ENCODE measurements at places on chromosomes 3 and 15.
A peak's percentile ranks its signal among the peaks of the same experiment; 100 is the strongest.

DNA sequence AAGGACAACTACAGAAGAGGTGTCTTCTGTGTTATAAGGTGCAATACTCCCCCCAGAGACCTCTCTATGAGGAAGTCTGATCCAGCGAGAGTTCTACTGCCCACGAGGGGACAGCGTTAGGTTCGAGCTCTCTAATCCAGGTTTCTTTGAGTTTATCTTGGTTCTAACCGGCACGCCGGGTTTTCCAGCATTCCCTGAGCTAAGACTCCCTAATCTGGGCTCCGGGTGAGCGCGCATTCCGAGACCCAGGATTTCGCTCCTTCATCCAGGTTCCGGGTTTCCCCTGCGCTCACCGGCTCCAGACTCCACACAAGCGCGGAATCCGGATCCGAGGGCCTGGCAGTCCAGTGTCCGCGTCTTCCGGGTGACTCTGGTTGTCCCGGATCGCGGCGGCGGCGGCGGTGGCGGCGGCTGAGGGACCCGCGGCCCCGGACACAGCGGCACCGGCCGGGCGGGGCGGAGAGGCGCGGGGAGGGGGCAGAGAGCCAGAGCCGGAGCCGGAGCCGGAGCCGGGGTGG, at the start of gene ZNF609:
ZNF609 (plus strand) TSS at position 373 of the 518 bp plus-strand sequence. CDS start 38,842 bp downstream, outside the sequence.
- DNase-seq, result peak; percentile 96

GRCh38 chr3:161354554-161354953, 16.8 kb downstream of the SPTSSB start:
- no peak for DNase-seq

GRCh38 chr3:128784232-128784631, 58.2 kb downstream of the RAB7A start:
- DNase-seq, result no peak

GRCh38 chr3:52931889-52932288, 34.5 kb upstream of the STIMATE start:
- DNase-seq, result no peak

DNA sequence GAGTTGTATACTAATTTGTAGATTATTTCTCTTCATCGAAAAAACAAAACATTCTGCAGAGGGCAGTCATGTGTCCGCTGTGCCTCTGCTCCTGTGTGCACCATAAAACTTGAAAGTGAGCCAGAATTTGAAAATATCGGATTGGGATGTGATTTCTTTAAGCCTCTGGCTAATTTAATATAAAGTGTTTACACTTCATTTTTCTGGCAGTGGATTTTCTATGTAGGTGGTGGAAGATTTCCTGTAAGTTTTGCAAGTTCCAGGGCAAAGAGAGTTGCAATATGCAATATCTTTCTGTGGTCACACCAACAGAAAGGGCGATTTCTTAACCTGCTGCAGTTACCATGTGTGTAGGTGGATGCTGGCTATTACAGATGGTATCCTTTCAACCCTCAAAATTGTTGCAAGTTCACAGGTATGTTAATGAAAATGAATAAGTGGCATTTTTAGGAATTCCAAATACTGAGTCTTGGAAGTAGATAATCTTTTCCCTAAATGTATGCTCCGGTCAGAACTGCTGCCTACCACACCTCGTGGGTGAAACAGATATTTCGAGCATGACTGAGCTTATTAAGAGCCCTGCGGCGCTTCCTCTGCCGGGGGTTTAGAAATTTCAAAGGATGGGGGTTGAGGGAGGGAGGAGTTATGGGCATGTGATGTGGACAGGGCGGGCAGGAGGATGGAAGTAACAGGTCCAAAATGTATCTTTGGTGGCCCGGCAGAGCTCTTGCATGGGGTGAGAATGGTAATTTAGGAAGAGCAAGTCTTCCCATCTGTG, 134.0 kb downstream of the PGPEP1L start:
- DNase-seq, result no peak

DNA sequence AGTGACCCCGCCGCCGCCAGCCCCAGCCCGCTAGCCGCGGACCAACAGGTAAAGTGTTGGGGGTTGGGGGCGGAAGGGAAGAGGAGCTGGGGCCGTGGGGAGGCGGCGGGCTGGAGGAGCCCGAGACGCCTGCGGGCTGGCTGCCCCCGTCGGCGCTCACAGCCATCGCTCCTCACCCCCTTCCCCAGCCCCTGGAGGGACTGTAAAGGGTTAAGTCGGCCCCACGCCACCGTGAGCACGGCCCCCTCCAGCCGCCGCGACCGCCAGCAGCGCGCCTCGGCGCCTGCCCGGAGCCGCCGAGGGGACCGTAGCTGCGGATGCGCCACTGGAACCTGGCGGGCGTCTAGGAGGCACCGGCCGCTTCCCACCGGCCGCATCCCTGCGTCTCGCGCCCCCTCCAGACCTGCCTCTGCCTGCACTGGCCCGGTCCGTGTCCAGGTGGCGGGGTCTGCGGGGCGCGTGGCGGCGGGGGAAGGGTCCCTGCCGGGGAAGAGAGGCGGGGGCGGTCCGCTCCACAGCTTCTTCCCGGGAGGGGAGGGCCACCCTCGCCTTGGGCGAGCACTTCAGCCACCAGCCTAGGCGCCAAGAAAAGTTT, 522 bp downstream of the MED12L start:
- peak; percentile 92 for DNase-seq

All from NCI-H1417 (cell line).